ENCODE measurements at places on chromosomes 4 and X.

DNA sequence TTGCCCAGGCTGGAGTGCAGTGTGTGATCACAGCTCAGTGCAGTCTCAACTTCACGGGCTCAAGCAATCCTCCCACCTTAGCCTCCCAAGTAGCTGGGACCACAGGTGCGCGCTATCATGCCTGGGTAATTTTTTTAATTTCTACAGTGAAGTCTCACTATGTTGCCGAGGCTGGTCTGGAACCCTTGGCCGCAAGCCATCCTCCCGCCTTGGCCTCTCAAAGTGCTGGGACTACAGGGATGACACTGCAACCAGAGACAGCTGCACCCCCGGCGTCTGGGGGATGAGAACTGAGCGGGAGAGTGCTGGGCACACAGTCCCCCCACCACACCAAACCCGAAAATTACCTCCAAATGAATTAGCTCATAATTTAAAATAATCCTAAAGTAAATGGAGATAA is 33.1 kb upstream of the GTPBP6 start:
- DNase-seq, result no peak

- DNase-seq, result no peak
Observed at GRCh38 chrX:95367286-95367685, 1317.4 kb upstream of the DIAPH2 start.

GRCh38 chr4:139933541-139933940 is 220.4 kb downstream of the MAML3 start:
- no peak for DNase-seq

- DNase-seq, result peak; percentile 72
Observed at GRCh38 chr4:52657618-52658501, 1.2 kb downstream of the USP46 start.

GRCh38 chrX:5324546-5324945 is 904.1 kb downstream of the NLGN4X start:
- DNase-seq, result no peak

Measured in neural progenitor cell (in vitro differentiated cells).